ENCODE measurements at places on chromosomes 11 and 22.

GRCh38 chr22:30245181-30245984 is 1.2 kb downstream of the LIF start:
- DNase-seq: no peak

- no peak for DNase-seq
Observed at GRCh38 chr11:47593934-47594855, at the start of gene C1QTNF4. C1QTNF4 (minus strand) TSS chr11:47594411; CDS start chr11:47590810, 3,601 bp downstream.

GRCh38 chr11:113728814-113729213 is 22.7 kb upstream of the TMPRSS5 start:
- DNase-seq: no peak

DNA sequence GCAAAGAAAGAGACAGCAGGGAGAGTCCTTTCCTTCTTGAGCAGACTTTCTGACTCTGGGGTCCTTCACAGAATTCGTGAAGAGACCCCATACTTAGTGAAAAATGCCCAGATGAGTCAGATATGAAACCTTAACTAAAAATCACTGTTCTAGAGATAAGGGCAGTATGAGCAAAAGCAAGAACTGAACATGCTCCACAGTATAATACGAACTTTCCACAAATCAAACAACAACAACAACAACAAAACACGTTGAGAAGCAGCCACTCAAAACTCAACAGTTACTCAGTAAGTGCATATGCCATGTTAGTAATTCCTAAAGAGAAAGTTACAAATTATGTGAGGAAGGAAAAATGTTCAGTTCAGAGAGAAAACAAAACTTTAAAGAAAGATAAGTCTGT is 44.3 kb downstream of the PITPNB start:
- no peak for DNase-seq

Data from activated CD4-positive, alpha-beta T cell treated with anti-CD3 and anti-CD28 coated beads, Interleukin-2, amount 50 U/mL, for 4 hours (primary cell).